AML-193 (cell line): ENCODE measurements at places on chromosomes 3 and 15.

DNA sequence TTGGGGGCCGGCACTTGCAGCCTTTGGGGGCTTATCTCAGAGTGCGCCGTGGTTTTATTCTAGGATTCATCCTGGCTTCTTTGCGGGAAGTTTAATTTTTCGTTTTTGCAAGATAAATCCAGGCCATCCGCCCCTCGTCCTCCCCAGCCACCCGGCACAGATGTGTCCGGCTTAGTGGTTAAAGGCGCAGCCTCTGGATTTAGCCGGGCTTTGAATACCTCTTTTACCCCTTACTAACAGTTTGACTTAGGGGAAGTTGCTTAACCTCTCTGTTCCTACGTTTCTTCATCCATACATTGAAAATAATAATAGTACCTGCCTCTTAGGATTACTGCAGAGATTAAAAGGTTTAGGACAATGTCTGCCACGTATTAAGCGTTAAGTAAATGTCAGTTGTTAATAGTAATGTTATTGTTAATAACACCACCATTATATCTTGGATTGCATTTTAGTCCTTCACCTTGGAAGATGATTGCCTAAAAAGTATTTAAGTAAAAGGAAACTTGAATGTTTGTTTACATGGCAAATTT is 714 bp downstream of the ECT2 start:
- peak; percentile 92 for DNase-seq

- no peak for DNase-seq
Observed at GRCh38 chr3:169907944-169908343, 3.4 kb upstream of the SAMD7 start.

DNA sequence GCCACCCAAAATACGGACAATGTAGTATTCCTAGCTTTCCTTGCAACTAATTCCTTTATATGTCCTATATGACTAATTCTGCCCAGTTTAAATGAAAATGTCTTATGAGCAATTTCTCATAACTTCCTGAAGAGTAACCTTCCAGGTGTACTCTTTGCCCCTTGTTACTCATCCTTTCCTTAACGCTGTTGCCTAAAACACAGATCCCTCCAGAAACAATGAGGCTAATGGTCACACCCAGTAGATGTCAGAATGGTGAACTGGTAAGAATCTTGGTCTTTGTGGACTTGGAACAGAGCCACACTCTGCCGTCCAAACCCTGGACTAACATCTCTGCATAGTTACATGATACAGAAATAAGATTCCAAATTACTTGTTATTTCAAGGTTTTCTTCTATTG is 497.9 kb downstream of the IGSF11 start:
- DNase-seq, result no peak

DNA sequence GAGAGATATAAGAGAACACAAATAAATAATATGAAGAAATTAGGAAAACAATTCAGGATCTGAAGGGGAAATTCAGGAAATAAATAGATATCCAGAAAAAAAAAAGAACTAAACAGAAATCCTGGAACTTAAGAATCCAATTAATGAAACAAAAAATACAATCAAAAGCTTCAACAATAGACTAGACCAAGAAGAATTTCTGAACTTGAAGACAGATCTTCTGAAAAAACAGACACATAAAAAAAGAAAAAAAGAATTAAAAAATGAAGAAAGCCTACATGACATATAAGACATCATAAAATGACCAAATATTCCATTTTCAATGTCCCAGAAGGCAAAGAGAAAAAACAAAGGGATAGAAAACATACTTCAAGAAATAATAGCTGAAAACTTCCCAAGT is 68.3 kb upstream of the IMPG2 start:
- no peak for DNase-seq

DNA sequence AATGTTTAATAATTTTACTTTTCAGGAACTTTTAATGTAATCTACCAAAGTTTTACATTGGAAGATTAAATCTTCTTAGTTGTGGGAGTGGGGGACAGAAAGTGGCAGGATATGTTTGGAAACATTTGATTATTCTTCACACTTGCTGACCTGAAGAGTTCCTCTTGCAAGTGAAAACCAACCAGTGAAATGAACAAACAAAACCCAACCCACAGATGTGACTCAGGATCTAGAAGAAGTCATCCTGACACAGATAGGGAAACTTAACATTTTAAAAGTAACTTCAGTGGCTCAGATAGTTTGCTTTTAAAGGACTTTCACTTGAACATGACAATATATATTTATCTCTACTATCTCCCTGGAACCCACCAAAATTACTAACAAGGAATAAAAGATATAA is 55.4 kb downstream of the ASTE1 start:
- DNase-seq, result no peak

DNA sequence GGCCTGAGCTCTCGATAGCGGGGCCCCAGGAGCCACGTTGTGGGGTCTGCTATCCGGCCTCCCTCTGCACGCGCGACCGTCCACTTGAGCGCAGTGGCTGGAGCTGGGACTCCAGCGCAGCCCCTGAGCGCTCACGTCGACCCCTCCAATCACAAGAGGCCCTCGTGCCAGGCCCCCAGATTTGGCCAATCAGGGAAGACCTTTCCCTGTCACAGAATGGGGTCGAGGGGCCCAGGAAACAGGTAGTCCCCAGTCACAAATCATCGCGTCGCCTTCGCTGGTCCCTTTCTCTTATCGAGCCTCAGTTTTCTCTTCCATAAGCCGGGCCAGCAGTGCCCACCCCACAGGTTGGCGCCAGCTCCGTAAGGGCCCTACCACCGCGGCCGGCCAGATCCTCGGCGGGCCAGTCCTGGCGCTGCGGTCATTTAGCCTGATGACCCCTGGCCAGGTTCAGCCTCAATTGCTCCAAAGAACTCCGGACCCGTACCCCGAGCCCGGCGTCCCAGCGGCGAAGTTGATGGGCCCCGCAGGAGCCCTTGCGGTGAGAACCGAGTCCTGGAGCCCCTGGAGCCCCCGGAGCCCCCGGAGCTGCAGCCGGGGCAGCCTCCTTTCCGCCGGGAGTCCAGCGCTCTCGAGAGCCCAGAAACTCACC is 435 bp downstream of the ALDH1L1 start:
- DNase-seq, result no peak

- DNase-seq, result no peak
Observed at GRCh38 chr3:46713050-46713897, 4.4 kb downstream of the PRSS50 start.

- no peak for DNase-seq
Observed at GRCh38 chr3:141439589-141439988, 47.2 kb upstream of the RASA2 start.

- DNase-seq, result no peak
Observed at GRCh38 chr15:49135342-49135857, 20.0 kb downstream of the COPS2 start.

- DNase-seq, result no peak
Observed at GRCh38 chr15:83208367-83208661, 691 bp upstream of the HDGFL3 start.

DNA sequence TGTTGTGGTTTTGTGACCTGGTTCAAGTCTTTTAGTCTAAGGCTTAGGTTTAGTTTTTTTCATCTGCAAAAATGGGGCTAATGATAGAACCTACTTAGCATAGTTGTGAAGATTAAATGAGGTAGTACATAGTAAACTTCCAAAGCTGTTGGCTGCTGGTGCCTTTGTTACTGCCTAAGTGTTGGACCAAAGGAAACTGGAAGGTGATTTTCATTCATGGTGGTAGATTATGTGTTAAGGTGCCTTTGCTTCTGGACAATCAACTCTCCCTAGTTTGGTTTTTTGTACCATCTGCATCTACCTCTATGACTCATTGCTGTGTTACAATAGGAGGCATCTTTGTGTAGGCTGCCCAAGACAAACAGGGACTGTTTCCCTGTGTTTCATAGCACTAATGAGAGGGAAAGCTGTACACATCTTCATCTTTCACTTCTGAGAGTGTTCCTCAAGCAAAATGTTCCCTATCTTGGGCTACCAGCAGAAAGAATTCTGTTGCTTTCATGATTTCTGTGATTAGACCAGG is 3.2 kb downstream of the MAP2K1 start:
- DNase-seq, result no peak

- peak; percentile 92 for DNase-seq
Observed at GRCh38 chr3:52202384-52203077, 4.6 kb downstream of the ALAS1 start.

DNA sequence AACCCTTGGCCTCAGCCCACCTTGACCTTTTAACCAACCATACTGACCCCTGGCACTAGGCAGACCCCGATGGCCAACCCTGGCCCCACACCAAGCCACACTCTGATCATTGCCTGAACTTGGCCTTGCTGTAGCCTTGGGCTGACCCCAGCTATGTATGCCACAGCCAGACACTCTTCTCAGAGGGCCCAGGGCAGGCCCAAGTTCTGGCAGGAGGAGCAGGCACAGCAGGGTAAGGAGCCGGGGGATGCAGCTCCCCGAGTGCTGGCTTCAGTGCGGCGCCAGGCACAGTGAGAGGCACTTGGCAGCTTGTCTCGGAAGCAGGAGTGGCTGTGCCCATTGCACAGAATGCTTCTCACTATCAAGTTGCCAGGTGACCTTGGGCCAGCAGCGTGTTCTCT is 22.3 kb downstream of the PRR20G start:
- DNase-seq, result no peak

- peak; percentile 32 for DNase-seq
Observed at GRCh38 chr3:47370887-47371697, 9.7 kb upstream of the PTPN23 start.

DNA sequence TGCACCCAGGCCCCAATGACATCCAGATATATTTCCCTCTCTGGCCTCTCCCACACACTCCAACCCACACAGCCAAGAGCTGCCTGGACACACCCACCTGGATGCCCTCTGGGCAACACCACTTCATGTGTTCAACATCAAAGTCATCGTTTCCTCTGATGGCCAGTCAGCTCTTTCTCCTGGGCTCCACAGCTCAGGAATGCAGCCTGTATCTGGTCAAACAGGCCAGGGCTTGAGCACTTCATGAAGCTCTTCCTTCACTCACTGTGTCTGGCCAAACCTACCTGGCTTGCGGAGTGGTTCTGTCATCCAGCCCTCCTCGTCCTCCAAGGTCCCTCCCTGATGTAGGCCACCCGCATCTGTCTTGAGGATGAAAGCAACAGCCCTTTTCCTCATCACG is 35.8 kb upstream of the SLC6A11 start:
- no peak for DNase-seq

DNA sequence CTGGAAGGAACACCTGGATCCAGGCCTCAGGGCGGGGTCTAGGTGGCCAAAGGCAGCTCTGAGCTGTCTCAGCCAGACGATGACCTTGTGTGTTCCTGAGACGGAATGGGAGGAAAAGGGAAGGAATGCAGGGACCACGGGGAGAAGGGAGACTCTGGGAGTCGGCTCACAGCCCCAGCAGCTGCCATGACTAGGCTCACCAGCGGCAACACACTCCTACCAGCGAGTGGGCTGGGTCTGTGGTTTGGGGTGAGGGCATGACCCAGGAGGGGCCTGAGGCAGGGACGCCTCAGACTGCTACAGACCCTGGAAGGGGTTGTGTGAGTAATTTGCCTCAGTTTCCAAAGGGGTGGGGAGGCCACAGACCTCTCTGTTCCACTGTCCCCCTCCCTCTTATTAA is 19.8 kb downstream of the IQSEC1 start:
- DNase-seq, result no peak

GRCh38 chr15:63887630-63888029 is 53.9 kb upstream of the HERC1 start:
- peak; percentile 32 for DNase-seq

GRCh38 chr15:83379579-83379959 is 67.6 kb upstream of the SH3GL3 start:
- no peak for DNase-seq

GRCh38 chr3:176937541-176937940 is 259.7 kb downstream of the TBL1XR1 start:
- DNase-seq, result no peak

DNA sequence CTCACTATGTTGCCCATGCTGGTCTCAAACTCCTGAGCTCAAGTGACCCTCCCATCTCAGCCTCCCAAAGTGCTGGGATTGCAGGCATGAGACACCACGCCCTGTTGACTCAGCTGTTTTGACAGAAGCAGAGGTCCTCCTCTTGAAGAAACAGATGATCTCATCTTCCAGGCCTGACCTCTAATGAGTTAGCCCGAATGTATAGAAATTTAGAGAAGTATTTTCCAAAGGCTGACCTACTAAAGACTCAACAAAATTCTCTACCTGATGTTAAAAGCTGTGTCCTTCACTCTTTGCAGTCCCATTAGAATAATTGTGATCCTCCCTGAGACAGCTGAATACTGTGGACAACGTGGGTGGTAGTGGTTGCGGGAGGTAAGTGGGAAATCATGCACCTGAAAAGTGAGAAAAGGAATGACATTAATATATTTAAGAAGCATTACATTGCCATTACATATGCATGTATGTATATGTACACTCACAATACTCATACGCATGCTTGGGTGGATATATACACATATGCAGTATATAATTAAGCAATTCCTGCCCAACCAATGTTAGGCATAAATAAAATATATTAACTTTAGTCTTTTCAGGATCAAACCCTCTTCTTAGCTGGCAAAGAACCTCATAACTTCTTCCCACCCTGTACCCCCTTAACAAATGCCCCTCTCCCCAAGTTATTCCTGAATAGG is 204.6 kb upstream of the NR2F2 start:
- no peak for DNase-seq
